Activated CD4-positive, alpha-beta T cell treated with anti-CD3 and anti-CD28 coated beads, Interleukin-2, Interleukin-4, amounts not matched to agents 100 ng/mL and 50 ng/mL, durations not matched to agents 16 hours and 8 hours (primary cell): ENCODE measurements at places on chromosomes 4 and X.

- DNase-seq, result no peak
Observed at GRCh38 chrX:153628129-153628528, 18.9 kb upstream of the DUSP9 start.

DNA sequence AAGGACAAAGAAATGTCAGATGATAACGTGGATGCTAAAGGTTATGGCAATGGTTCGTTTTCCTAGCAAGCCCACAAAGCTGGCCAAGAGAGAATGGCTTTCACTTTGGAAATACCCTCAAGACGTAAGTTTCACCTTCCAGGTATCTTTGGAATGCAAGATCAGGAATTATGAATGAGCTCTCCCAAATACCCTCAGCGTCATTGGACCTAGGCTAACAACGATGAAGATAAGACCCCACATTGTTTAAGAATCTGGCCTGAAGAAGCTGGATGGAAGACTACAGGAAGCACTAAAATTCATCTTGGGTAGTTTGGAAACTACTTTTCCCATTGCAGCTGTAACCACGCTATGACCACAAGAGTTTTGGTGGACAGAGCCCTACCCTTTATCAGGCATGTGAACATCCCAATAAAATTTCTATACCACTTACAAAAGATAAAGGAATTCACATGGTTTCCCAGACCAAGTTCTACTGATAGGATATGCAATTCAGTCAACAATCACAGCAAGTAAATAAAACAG, 111.9 kb downstream of the KDR start:
- no peak for DNase-seq

DNA sequence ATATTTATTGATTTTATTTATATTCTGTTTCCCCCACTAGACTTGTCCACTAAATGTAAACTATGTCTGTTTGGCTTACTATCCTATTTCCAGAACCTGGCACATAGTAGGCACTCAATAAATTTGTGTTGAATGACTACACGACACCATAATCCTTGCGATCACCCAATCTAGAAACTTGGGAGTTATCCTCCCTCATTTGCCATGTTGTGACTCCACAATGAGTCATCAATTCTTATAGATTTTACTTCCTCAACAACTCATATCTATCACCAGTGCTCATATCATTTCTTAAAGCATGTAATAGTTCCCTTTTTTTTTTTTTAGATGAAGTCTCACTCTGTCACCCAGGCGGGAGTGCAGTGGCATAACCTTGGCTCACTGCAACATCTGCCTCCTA, 39.9 kb upstream of the VAMP7 start:
- DNase-seq, result no peak

DNA sequence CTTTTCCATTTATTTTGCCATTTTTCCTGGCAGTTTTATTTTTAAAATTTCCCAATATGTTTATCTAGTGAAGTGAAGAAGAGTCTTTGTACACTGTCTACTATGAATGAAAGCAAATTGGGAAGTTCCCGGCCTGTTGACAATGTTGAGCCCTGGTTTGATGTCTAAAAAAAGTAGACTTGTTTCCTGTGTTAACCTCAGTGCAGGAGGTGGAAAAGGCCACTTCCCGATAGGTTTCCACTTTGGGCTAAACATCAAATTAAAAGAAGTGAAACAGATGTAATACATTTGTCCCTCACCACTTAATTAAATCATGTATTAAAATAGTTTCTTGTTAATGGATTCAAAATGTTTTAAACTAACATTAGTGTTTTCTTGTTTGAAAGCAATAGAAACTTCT, 30.0 kb downstream of the BBS12 start:
- peak; percentile 59 for DNase-seq

DNA sequence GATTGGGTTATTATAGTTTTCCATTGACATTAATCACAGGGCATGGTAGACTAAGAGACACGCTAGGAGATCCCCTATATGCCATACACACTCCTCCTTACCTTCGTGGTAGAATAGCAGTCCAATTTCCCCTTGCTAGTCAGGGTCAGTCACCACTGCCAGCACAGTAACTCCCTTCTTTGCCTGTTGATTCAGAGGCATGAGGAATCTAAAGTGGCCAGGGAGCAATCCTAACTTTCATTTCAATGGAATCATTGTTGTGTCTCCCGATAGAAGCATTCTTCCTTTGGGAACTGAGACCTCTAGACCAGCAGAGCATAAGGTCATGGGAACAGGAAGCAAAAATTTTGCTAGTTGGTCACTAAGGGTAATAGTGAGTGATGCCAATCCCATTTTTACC, 51.1 kb downstream of the COL25A1 start:
- no peak for DNase-seq

DNA sequence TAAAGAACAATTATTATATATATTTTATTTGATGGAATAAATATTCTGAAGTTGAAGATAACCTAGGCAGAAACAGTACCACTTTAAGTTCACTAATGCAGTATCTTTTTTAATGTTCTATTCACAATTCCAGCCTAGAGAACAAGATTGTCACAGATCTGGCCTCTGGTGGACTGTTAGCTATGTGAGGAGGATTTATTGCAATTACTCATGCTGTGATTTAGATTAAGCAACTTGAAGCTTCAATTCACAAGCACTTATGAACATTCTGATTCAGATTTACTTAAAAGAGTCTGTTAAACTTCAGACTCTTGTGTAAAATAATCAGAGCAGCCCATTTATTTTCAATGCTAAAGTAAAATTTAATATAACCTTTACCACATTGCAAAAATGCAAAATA, 1489.8 kb downstream of the STIM2 start:
- no peak for DNase-seq

GRCh38 chr4:158809611-158810486, 41.0 kb downstream of the FNIP2 start:
- DNase-seq, result no peak

DNA sequence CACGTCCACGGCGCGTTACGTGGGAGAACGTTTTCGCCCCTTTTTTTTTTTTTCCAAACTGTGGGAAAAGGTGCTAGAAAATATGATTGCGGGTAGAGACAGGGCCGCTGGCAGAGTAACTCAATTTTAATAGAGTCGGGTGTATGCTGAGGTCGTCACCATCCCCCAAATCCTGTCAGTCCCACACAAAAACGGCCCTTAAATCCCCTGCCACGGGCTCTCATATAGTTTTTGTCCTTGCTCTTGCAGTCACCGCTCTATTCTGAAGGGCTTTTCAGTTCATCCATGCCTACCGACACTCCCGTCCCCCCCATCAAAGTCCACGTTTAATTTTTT, 796 bp upstream of the MED14 start:
- peak; percentile 7 for DNase-seq

DNA sequence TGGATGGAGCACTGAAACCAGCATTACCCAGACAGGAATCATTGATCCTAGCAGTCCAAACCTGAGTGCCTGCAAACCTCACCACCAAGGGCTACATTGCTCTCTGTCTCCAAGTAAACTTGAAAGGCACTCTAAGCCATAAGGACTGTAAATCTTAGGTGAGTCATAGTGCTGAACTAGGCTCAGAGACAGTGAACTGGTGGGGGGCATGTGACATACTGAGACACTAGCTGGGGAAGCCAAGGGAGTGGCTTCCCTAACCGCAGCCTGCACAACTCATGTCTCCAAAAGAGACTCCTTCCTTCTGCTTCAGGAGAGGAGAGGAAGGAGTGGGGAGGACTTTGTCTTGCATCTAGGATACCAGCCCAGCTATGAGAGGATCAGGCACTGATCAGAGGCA, 235.5 kb upstream of the ACTRT1 start:
- no peak for DNase-seq
